Heart left ventricle (tissue), 16 donors: ENCODE measurements at places on chromosomes 7 and 10. TPM values are rescaled to one million over a fixed set of nuclear protein-coding genes. Genes with fewer than 3 reads are reported as not detected.

DNA sequence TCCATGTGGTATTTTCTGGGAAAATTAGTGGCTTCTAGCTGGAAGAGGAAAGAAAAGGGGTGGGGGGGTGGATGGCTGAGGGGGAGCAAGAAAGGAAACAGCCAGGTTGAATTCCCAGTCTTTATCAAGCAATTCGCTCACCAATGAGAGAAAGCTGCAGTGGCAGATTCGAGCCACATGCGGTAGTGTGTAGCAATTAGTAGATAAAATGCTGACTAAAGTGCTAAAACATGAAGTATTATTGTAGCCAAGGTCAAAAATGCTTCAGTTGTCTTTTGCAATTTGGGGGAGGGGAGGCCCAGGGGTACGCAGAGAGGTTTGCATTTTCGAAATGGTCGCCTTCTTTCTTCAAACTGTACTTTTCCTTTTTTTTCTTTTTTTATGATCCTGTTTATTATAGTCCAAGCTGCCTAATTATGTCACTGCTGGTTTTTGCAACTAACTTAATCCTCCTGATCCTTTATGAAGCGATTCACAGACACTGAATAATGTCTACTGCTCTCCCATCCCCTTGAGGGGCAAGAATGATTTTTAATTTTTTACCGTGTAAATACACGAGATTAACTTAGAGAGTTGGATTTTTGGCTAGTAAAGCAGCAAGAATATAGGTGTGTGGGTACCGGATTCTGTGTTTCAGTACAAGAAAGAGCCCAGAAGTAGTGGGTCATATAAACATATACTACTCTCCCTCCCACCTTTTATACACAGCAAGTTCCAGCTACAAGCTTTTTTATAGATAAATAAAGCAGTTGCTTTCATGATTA lies 3.6 kb upstream of the ARID5B start:
- peaks cover 21% of the 10 kb centered on the region for H3K4me1 ChIP-seq
- no peaks in the 10 kb centered on the region for H3K36me3 ChIP-seq
- no peaks in the 10 kb centered on the region for H3K27me3 ChIP-seq
- DNase-seq, result peak; percentile 38
- H3K4me3 ChIP-seq, result peak overlapping the region; percentile 10
- peak overlapping the region; percentile 61 for H3K27ac ChIP-seq

DNA sequence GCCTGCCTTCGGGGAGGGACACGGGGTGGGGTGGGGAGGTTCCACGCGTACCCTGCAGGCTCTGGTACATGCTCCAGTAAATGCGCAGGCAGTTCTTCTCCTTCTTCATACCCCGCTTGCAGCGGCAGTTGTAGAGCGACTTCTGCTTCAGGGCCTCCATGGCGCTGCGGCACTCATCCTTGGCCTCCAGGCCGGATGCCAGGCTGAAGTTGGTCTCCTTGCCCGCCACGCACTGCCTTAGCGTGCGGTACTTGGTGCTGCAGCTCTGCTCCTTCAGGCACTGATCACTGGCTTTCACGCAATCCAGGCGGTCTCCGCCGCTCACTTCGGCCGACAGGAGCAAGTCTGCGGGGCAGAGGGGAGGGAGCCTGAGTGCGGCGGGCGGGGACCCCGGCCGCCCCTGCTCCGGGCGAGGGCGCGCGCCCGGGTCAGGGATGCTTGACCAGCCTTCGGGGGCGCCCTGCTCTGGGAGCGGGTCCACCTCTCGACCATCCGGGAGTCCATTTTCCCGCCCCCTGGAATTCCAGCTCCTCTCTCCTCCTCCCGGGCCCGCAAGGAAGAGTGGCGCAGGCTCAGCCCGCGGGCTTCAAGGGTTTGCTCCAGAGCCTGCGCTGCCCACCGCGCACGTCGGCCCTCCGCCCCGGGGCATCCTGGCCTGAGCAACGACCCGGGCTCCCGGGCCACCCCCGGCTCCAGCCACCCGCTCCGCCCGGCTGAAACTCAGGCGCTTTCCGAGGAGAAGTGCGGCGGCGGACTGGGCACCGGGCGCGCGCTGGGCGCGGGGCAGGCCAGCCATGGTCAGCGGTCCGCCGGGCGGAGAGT lies 2.0 kb downstream of the GFRA1 start:
- H3K27me3 ChIP-seq, result peaks cover 55% of the 10 kb centered on the region
- peaks cover 26% of the 10 kb centered on the region for H3K4me1 ChIP-seq
- no peak overlapping the region for H3K27ac ChIP-seq

- no peaks in the 10 kb centered on the region for H3K27me3 ChIP-seq
- H3K4me1 ChIP-seq, result no peaks in the 10 kb centered on the region
- no peak overlapping the region for H3K4me3 ChIP-seq
- DNase-seq, result no peak
These were observed 47.7 kb upstream of the ODAD2 start for GRCh38 chr10:28046579-28046978.

- H3K36me3 ChIP-seq, result no peaks in the 10 kb centered on the region
- DNase-seq, result no peak
- no peaks in the 10 kb centered on the region for H3K27me3 ChIP-seq
- no peak overlapping the region for H3K4me3 ChIP-seq
- peaks cover 11% of the 10 kb centered on the region for H3K4me1 ChIP-seq
- no peak overlapping the region for H3K27ac ChIP-seq
These were observed 83.0 kb upstream of the FAM180A start for GRCh38 chr7:135831455-135832195.

- peaks cover 18% of the 10 kb centered on the region for H3K36me3 ChIP-seq
- H3K27ac ChIP-seq, result no peak overlapping the region
- H3K4me3 ChIP-seq, result no peak overlapping the region
- DNase-seq, result no peak
- H3K27me3 ChIP-seq, result no peaks in the 10 kb centered on the region
These were observed 84.4 kb downstream of the DNAJC1 start for GRCh38 chr10:21919117-21919516.

- no peaks in the 10 kb centered on the region for H3K27me3 ChIP-seq
- H3K4me3 ChIP-seq, result no peak overlapping the region
- H3K27ac ChIP-seq, result no peak overlapping the region
- H3K36me3 ChIP-seq, result no peaks in the 10 kb centered on the region
These were observed 64.9 kb downstream of the ZNF92 start for GRCh38 chr7:65438598-65438997.

Gene MBL2
- not detected for total RNA-seq

DNA sequence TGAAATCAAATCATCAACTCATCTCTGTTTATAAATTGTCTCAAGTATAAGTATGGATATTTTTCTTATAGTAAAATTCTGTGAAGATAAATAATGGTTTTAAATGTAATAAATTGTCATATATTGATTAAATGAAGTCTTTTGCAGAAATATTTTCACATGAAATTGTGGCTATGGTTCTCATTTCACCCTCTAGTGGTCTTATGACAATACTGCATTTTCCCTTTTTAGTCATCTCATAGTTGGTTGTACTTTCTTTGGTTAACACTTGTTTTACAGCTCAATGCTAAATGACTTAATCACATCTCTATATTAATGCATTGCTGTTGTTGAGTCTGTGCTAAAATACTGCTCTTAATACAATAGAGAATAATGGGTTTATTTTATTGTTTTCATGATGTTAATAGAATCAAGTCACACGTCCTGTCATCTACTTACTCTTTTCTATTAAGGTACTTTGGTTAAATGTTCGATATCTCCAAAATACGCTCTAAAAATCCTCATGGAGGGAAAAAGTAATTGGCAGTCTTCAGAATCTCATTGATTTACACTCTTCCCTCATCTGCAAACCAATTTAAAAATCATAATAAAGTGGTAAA lies 38.0 kb upstream of the CACNA2D1 start:
- no peaks in the 10 kb centered on the region for H3K27me3 ChIP-seq
- no peak for DNase-seq
- no peaks in the 10 kb centered on the region for H3K4me1 ChIP-seq
- H3K27ac ChIP-seq, result no peak overlapping the region
- no peak overlapping the region for H3K4me3 ChIP-seq
- H3K36me3 ChIP-seq, result no peaks in the 10 kb centered on the region

Gene PNLIP
- total RNA-seq, result not detected
